Stimulated activated CD4-positive, alpha-beta T cell treated with anti-CD3 and anti-CD28 coated beads, Interleukin-12 subunit alpha, Interleukin-12 subunit beta, amount 100 ng/mL, for 4 hours (primary cell): ENCODE measurements at places on chromosomes 2 and 18.
A peak's percentile ranks its signal among the peaks of the same experiment; 100 is the strongest.

- no peak for DNase-seq
These were observed 45.9 kb downstream of the MBOAT2 start for GRCh38 chr2:8957628-8958027.

- DNase-seq, result no peak
These were observed 9.7 kb downstream of the CYBRD1 start for GRCh38 chr2:171531836-171532450.

DNA sequence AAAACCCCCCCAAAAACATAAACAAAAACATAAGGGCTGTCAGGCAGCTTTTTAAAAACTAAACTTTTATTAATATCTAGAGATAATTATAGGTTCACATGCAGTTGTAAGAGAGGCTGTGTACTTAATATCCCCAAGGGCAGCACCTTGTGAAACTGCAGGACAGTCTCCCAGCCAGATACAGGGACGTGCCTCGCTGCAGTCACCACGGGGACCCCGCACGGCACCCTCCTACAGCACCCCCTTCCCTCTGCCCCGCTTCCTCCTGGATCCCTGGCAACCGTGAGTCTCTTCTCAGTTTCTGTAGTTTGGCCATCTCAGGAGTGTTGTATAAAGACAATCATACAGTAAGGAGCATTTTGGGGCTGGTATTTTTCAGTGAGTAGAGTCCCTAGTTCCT lies 6.8 kb upstream of the COLEC11 start:
- DNase-seq, result no peak

- DNase-seq, result no peak
These were observed 230.2 kb downstream of the ZNF516 start for GRCh38 chr18:76264876-76265250.

GRCh38 chr2:71548646-71549425 lies 95.5 kb downstream of the DYSF start:
- DNase-seq, result peak; percentile 62

GRCh38 chr2:84290537-84290936 lies 168.5 kb downstream of the SUCLG1 start:
- no peak for DNase-seq
